ENCODE measurements at places on chromosomes 2 and 18.

- no peak for DNase-seq
These were observed 14.9 kb downstream of the FBLN7 start for GRCh38 chr2:112153179-112153490.

DNA sequence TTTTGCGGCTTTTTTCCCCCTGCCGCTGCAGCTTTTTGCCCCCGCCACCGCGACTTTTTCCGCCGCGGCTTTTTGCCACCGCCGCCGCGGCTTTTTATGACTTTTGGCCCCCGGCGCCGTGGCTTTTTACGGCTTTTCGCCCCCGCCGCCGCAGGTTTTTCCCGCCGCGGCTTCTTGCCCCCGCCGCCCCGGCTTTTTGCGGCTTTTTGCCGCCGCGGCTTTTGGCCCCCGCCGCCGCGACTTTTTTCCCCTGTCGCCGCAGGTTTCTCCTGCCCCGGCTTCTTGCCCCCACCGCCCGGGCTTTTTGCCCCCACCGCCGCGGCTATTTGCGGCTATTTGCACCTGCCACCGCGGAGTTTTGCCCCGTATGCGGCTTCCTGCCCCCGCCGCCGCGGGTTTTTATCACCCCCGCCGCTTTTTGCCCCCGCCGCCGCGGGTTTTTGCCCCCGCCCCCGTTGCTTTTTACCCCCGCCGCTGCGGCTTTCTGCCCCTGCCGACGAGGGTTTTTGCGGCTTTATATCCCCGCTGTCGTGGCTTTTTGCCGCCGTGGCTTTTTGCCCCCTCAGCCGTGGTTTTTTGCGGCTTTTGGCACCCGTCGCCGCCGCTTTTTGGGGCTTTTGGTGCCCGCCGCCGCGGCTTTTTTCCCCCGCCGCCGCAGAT, 2750.9 kb downstream of the RPIA start:
- no peak for DNase-seq

DNA sequence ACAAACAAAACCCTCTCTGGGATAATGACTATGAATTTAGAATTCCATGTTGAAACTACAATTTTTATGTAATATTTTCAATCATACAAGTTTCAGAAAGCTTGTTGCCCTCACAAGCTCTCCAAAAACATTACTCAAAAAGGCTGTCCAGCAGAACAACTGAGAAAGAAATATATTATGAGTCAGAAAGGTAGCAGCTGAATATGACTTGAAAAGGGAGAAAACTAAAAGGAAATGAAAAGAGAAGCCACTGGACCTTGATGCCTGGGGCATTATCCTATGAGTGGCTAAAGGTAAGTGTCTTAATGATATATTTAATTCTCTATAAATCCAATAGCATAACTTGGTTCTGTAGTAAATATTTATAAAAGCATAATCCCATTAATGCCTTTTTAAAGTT, 61.8 kb downstream of the NXPH2 start:
- DNase-seq = no peak

DNA sequence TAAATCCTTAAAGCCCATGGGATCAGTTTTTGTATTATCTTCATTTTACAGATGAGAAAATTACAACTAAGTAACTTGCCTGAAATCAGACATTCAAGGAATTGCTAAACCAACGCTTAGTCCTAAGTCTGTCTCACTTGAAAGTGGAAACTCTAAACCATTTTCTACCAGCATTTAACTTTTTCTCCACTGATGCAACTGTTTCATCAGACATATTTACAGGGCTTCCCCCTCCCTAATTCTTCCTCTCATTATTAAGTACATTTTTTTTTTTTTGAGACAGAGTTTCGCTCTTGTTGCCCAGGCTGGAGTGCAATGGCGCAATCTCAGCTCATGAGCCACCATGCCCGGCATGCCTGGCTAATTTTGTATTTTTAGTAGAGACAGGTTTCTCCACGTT, 88.6 kb downstream of the ACVR1C start:
- no peak for DNase-seq

GRCh38 chr18:43514747-43515146, 237.5 kb upstream of the SYT4 start:
- no peak for DNase-seq

DNA sequence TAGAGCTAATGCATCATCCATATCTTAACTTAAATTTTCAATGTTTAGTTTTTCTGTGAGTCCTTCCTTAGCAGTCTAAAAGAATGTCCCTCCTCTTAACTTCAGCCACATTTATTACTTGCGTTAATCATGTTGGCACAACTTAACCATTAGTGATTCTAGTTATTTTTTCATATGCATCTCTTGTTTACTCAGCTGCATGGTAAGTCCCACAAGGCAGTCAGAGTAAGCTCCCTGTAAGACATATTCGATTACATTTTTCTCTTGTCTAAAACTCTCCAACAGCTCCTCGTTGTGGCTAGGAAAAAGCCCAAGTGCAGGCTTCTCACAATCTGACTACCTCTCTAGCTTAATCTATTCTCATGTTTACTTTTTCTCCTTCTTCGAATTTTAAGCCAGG, 2045.3 kb upstream of the PIK3C3 start:
- no peak for DNase-seq

- DNase-seq = no peak
These were observed 22.1 kb upstream of the LONRF2 start for GRCh38 chr2:100344433-100344832.
